Esophagus squamous epithelium (tissue), 5 donors: ENCODE measurements at places on chromosomes 2 and 18.

DNA sequence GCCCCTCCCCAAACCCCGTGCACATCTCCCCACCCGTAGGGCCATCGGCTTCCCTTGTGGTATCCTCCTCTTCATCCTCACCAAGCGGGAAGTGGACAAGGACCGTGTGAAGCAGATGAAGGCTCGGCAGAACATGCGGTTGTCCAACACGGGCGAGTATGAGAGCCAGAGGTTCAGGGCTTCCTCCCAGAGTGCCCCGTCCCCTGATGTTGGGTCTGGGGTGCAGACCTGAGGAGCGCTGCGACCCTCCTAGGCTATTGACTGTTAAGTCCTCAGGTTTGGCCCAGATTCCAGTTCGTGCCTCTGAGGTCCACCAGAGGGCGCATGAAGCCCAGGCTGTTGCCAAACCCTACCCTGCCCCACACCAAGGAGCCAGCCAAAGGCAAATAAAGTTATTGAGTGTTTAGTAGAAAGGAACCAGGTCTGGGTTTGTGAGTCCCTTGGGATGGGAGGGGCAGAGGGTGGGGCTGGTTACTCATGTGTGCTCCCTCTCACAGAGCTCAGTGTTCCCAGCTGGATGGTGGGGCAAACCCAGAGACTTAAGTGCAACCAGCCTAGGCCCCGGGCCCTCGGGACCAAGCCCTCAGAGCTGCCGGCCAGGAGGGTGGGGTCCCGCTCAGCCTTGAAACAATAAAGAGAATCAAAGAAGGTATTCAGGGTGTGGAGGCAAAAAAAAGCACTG lies 2.4 kb downstream of the PNKD start:
- peak; percentile 71 for DNase-seq

- no peak for DNase-seq
These were observed 276.8 kb downstream of the RIT2 start for GRCh38 chr18:42838546-42839145.

GRCh38 chr2:74865770-74866674 lies 32.1 kb downstream of the HK2 start:
- no peak for DNase-seq

GRCh38 chr2:130790804-130791616 lies 35.7 kb downstream of the AMER3 start:
- no peak for DNase-seq

DNA sequence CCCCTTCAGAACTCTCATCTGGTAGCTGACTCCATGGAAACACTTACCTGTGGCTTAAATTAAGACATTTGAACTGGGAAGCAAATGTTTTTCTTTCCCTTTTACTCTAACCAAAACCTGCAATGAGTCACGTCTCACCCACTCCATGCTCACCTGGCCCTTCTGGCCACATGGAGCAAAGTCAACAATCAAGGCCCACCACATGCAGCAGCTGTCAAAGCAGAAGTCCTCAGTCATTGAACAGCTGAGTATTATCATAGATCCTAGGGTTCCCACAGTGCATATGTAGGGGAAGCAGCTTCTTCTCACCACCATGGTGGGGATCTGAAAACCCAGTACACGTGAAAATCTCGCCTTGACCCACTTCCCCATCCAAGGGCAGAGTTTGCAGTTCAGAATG lies 12.3 kb upstream of the MEP1B start:
- no peak for DNase-seq

GRCh38 chr18:3875376-3875775 lies 425.4 kb downstream of the TGIF1 start:
- DNase-seq: no peak

- no peak for DNase-seq
These were observed 16.7 kb downstream of the RAMP1 start for GRCh38 chr2:237876061-237876526.

DNA sequence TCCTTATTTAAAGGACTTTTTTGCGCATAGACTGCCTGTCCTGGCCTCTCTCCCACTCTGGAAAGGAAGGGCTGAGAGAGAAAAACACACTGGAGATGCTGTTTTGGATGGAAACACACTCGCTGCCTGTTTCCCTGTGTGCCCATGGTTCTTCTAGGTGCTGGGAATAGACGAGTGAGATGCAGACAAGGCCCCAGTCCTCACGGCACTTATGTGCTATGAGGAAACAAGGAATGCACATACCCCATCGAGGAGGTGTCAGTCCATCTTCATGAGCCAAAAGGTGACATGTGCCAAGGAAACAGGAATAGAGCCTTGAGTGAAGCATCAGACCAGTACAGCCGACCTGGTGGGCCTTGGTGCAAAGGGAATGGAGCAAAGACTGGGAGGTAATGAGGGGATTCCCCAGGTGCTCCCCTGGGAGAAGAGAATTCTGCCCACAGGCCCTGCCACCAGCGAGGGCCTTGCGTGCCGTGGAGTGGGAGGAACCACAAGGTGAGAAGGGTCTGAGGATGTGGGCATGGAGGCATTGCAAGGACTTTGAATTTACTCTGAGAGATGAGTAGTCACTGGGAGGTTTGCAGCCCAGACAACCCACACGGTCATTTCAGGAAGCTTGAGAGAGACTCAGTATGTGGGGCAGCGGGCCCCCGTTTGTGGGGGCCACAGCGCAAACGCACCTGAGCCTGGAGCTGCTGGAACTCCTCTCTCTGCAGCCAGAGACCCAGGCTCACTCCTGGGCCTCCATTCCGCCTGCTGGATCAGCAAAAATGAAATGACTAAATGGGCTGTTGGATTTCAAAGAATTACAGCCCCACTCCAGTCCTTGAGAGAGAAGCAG lies 197.5 kb upstream of the COPS8 start:
- no peak for DNase-seq

- no peak for DNase-seq
These were observed 58.5 kb downstream of the ACAA2 start for GRCh38 chr18:49754866-49755265.

GRCh38 chr2:190190507-190191162 lies 128.1 kb upstream of the MSTN start:
- no peak for DNase-seq

DNA sequence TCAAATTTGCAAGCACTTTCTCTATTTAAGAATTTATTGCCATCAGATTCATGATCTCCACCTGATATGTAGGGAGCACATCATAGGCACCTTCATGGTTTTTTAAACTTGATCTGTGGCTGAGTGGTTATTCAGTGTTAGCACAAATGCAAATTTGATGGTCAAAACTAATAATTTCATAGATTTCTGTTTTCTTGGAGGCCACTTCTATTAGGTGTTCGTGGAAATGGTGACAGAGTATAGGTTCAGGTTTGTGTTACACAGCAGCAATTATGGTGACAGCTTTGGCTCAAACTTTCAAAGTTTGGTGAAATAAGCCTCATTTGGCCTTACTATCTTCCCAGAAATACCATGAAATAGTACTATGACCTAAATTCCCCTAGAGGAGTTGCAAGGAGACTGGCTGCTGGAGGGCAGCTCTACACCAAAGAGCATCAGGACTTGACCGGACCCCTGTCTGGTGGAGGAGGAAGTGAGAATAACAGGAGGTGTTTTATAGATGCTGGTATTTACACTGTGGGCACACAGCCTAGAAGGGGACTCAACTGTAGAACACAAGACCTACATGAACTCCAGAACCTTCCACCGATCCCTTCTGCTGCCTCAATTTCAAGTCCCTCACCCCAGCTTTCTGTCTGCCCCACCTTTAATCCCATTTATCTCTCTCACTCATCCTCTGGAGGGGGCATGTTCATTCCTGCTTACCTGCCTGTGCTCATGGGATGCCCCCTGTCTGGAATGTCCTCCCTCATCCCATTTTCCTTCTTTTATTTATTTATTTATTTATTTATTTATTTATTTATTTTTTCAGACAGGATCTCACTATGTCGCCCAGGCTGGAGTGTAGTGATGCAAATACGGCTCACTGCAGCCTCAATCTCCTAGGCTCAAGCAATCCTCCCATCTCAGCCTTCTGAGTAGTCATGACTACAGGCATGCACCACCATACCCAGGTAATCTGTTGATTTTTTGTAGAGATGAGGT lies 132.9 kb upstream of the SIX2 start:
- no peak for DNase-seq

GRCh38 chr2:236554629-236555282 lies 14.9 kb upstream of the ACKR3 start:
- no peak for DNase-seq
